ENCODE measurements at places on chromosomes 16 and 17. TPM values are rescaled to one million over a fixed set of nuclear protein-coding genes. Genes with fewer than 3 reads are reported as not detected.

GRCh38 chr16:2713523-2713922 lies 6.5 kb downstream of the PRSS27 start:
- no peak for DNase-seq

DNA sequence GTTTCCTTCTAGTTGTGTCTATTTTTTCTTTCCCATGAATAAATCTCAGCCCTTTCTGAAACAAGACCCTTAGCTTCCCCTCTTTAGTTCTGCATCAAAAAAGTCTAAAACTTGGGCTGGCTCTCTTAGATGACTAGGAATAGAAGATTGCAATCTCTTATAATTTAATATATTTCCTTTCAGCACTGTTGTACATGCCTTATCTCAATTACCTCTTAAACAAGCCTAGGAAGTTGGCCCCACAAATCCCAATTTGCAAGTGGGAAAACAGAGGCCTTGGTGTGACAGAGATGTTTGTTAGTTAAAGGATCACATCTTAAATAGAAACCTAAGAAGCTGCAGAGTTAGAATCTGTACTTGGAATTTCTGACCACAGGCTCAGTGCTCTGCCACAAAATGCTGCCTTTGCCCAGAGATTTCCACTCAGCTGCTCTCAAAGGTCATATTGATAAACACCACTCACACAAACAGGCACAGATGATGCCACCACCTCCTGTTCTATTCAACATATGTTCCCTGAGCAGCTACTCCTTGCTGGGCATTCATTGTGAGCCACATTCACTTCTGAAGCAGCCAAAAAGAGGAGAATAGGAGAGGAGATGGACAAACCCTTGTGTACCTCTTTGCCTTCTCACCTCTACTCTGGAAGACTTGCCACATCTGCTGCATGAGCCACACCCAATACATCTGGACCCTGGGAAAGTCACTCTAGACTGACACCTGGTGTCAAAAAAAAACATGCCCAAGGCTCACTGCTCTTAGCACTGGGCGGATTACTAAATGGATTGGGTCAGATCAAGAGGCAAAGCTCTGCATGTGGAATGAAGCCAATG lies 5.5 kb downstream of the CCDC182 start:
- no peak for DNase-seq

DNA sequence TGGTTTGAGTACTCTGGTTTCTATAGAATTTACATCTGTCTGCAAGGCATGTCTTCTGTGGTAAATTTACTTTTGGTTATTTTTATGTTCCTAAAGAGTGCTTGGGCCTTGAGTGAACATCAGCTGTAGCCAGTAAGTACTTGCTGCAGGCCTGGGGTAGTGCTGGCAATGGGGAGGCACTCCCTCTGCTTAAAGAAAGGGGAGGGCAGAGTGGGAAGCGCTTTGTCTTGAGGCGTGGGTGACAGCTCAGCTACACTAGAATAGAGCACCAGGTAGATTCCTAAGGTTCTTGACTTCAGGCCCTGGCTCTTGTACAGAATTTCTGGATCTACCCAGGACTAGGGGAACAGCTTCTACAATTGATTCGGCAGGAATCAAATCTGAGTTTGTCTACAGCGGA lies 50.6 kb downstream of the MPHOSPH6 start:
- DNase-seq = no peak

GRCh38 chr16:78490847-78491246 lies 391.4 kb downstream of the WWOX start:
- no peak for DNase-seq

RAP1GAP2 gene
- 46.2 TPM for total RNA-seq

All from kidney (tissue), 22 donors.